ENCODE measurements at places on chromosomes 1 and 21. TPM values are rescaled to one million over a fixed set of nuclear protein-coding genes. Genes with fewer than 3 reads are reported as not detected.

The CFAP74 gene
- total RNA-seq = not detected

GRCh38 chr21:42745511-42746239 is 92.3 kb downstream of the PDE9A start:
- DNase-seq = no peak

- DNase-seq = no peak
Observed at GRCh38 chr1:75237316-75237715, 103.1 kb downstream of the LHX8 start.

The DLGAP3 gene
- total RNA-seq = 0.21 TPM

GRCh38 chr1:37761416-37762095 is 3.4 kb downstream of the EPHA10 start:
- no peak for DNase-seq

DNA sequence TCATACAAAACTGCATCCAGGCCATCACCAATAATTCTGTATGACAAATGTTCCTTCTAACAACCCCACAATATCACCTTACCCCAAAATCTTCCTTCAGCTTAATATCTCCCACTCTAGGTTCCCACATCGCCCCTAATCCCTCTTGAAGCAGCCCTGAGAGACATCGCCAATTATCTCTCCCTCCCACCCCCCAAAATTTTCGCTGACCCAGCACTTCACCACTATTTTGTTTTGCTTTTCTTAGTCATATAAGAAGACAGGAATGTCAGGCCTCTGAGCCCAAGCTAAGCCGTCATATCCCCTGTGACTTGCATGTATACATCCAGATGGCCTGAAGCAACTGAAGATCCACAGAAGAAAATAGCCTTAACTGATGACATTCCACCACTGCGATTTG is 126.3 kb downstream of the ADGRL4 start:
- DNase-seq = no peak

DNA sequence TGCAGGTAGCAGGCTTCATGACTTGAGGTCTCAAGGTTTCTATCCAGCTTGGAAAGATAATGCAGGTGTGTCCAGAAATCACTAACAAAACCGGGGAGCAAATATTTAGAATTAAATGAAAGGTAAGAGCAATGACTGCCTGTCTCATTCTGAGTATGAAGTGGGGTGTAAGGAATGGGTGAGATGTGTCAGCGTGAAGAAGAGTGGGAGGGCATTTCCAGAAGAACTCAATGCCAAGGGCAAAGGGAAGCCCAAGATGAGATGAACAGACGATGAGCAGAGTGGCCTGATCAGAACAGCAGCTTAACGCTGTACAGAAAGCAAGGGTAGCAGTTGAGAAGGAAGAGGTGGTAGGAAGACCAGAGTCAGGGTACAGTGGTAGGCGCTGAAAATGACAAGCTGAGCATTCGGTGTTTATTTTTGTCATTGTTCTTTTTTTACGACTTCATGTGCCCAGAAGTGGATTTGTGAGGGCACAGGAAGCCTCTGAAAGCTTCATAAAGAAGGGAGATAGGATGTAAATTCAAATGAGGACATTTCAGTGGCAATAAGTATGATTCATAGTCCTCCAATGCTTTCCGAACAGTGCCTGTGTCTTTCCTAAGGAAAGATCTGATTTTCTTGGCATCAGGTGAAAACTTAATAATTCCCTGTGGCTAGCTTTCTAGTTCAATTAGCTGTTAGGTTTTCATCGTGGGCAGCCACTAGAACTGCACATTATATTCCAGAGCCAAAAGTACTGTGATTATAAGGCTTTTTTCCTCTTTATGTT is 190.5 kb downstream of the APP start:
- DNase-seq = no peak

The GNG12 gene
- total RNA-seq = 44.9 TPM

The LHX8 gene
- not detected for total RNA-seq

- no peak for DNase-seq
Observed at GRCh38 chr1:38173157-38173831, 126.7 kb upstream of the POU3F1 start.

GRCh38 chr1:116373431-116374352 is 648 bp downstream of the ATP1A1 start:
- peak; percentile 79 for DNase-seq

Data from right cardiac atrium (tissue), 5 donors.